Stimulated activated CD8-positive, alpha-beta memory T cell treated with anti-CD3 and anti-CD28 coated beads, Interleukin-4, amount 100 ng/mL, for 4 hours (primary cell): ENCODE measurements at places on chromosomes 6 and 20.

DNA sequence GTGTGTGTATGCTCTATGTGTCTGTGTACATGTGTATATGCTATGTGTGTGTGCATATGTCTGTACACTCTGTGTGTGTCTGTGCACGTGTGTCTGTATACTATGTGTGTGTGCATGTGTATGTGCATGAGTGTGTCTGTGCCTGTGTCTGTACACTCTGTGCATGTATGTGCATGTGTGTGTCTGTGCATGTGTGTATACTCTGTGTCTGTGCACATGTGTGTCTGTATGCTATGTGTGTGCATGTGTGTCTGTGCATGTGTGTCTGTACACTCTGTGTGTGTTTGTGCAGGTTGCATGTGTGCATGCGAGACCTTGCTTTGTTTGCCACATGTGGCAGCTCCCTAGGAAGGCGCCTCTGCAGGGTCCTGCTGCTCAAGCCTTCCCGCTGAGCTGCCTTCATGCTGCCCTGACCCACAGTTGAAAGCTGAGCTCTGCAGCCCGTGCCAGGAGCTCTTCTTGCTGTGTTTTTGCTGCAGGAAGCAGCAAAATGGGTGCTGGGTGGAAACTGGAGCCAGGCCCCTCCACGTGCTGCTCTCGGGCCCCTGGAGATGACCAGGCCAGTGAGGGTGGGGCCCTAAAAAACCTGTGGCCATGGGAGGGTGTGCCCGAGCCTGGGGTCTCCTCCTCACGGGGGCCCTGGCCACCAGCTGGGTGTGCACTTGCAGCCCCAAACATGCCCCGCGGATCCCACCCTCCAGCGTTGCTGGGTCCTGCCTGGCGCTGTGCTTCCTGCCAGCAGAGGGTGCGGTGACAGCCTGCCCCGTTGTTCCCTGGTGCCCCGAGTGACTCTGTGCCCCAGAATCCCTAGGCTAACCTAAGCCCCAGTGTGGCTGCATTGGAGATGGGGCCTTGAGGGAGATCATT, 109.1 kb downstream of the DACT2 start:
- no peak for DNase-seq

GRCh38 chr20:62736407-62737071, 27.9 kb downstream of the NTSR1 start:
- DNase-seq = no peak

DNA sequence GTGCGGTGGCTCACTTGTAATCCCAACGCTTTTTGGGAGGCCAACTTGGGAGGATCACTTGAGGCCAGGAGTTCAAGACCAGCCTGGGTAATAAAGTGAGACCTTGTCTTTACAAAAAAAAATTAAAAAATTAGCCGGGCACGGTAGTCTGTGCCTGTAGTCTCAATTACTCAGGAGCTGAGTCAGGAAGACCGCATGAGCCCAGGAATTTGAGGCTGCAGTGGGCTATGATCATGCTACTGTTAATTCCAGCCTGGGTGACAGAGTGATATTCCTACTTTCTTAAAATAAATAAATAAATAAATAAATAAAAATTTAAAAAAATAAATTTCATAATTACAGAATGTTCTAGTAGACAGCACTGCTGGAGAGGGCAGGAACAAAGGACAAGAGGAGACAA, 62.4 kb downstream of the DST start:
- no peak for DNase-seq

DNA sequence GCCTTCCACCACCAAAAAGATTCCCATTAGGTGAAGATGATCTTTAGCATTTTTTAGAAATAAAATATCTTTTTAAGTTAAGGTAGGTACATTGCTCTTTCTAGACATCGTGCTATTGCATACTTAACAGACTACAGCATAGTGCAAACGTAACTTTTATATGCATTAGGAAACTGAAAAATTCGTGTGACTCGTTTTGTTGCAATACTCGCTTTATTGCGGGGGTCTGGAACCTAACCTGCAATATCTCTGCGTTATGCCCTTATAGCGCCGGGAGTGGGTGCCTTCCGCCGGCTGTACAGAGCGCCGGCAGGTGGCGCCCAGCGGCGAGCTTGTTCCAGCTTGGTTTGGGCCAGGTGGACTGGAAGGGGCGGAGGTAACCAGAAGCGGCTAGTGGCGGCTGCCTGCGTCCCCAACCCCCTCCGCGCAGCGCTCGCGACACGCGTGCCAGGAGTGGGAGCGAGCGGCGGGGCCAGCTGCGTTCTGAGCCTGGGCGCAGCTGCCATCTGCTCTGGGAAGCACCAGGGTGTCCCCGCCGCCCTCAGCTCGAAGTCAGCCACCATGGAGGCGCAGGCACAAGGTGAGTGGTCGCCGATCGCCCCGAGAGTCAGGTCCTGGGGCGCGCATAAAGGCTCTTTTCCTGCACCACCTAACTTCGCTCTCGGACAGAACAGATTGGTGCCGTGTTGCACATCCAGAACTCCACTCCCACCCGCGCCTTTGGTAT, at the start of gene TPD52L1:
TSS of gene TPD52L1 (plus strand) at position 383 of the 727 bp plus-strand sequence. CDS start at position 562, 179 bp downstream.
- DNase-seq = no peak

DNA sequence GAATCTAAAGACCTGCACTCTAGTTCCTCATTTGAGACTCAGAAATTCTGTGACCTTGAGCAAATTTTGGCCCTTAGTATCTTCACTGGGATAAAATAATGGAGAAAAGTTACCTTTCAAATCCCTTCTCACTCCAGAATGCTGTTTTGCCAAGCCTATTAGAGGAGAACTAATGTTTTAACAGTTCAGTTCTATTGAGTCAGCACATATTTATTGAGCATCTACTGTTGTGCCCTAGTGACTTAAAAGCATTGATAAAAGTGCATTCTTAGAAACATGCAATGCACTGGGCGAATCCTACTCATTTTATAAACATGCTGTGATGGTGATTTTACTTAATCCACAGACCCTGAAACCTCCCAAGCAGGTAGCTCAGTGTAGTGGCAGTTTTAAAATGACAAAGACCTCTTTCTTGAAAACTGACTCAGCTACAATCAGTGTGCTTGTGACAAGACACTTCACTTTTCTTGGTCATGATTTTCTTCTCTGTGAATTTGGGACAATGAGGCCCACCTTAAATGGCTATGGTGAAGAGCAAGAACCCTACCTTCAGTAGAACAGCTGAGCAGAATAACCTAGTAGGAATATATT, 312.0 kb downstream of the ALDH8A1 start:
- no peak for DNase-seq

DNA sequence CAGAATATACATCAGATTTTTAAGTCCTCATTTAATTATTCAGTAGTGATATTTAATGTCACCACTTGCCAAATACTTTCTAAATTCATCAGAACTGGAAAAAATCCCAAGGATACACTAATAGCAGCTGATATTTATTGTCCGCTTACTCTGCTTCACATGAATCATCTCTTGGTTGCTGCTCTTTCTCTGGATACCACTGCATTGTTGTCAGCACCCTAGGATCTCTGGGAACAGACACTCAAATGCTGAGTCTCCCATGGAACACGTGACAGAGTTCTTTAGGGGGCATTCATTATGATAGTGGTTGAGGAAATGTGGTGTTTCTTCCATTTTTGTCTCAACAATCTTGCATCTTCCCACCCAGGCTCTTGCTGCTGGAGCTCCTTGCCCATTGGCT, 318.0 kb downstream of the RFPL4B start:
- no peak for DNase-seq

DNA sequence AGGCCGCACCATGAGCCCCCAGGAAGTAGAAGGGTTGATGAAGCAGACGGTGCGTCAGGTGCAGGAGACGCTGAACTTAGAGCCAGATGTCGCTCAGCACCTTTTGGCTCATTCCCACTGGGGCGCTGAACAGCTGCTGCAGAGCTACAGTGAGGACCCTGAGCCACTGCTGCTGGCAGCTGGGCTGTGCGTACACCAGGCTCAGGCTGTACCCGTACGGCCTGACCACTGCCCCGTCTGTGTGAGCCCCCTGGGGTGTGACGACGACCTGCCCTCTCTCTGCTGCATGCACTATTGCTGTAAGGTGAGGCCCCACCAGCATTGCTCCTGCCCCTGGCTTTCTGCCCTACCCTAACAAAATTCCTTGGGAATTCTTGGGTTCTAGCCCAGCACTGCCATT, 13.1 kb downstream of the DNPH1 start:
- no peak for DNase-seq

GRCh38 chr6:46606338-46606737, 46.3 kb downstream of the CYP39A1 start:
- DNase-seq = no peak

GRCh38 chr20:3710703-3711483, 1.5 kb downstream of the SIGLEC1 start:
- DNase-seq = peak; percentile 29

- DNase-seq = no peak
These were observed 585.4 kb downstream of the CDH26 start for GRCh38 chr20:60543598-60543997.

GRCh38 chr20:24523661-24524060, 54.2 kb downstream of the SYNDIG1 start:
- DNase-seq = no peak

DNA sequence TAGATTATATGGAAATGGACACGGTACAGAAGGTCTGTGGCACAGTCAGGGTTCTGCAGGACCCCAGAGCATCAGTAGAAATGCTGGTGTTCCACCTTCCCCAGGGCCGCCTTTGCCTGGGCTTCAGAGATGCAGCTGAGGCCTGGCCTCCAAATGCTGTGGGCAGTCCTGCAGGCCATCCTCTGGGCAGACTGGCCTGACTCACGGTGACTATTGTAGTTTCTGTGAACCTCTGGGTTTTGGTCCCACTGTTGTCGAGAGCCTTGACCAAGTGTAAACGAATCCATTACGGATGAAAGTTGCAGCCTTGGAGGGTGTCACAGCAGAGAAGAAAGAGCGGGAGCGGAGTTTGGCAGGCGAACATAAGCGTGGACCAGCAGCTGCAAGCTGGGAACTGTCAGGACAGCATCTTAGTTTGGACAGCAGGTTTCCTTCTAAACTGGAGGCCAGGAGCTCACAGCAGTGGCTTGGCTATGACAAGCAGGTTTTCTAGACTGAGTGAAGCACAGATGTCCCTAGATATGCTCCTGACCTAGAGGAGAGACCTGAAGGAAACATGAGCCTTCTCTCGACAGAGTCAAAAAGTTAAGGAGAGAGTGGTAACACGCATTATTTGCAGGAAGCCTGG, 46.2 kb upstream of the BCLAF1 start:
- no peak for DNase-seq

DNA sequence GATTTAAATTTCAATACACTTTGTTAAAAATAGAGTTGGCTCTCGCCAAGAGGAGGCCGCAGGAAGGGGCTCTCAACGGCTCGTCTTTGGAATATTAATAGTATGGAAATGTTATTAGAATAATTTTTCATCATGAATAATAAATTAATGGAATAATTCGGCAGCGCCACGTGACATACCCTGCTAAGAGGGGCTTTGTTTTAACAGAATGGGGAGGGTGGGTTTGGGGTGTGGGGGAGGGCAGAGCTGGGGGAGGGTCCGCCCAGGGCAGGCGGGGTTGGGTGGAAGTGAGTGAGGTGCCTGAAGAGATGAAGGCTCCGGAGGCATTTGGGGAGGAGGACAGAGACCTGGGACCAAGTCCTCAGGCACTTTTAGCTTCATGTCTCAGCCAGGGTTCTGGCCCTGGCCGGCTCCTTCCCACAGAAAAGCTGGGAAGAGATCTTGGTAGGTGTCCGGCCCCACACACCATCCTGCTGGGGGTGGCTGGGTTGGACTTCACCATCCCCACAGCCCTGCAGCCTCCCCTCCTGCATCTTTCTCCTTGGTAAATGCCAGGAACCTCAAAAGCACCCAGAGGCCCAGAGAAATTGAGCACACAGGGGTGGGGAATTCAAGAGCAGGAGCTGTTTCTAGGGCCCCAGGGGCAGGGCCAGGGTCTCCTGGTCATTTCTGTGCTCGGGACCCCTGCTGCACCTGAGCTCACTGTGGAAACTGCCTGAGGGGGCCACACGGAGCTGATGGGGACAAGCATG, 93.6 kb upstream of the BHLHE23 start:
- no peak for DNase-seq

DNA sequence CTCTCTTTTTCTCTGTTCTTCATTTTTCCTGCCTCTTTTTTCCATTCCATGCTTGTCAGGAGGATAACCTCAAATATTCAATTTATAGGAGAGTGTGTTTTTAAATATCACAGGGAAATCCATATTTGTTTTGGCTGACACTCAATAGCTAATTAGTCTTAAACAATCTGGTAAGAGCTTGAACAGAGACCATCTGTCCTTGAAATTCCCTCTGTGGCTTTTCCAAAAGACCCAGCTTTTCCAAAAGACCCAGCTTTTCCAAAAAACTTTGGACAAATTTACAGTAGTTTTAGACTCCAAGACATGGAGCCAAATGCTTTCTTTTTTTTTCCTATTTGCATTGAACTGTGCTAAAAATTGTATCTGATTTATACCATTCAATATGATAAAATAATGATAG, 127.4 kb upstream of the FAM83B start:
- DNase-seq = no peak

DNA sequence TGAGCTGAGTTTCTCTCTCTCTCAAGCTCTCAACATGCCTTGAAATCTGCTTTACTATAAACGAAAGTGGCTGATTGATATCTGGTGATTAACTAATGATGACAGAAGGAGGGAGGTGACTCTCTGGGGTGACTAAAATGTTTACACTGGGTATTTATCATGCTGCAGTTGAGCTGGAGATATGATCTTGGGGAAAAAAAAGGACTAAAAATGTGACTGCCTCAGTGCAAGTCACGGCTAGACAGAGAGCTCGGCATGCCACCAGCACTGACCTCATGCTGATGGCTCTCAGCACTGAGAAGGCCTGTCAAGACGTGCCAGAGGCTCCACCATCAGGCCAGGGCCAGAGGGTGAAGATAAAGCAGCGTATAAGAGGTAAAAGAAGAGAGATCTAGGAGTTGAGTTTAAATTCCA, 103.1 kb upstream of the SPACA1 start:
- DNase-seq = no peak

DNA sequence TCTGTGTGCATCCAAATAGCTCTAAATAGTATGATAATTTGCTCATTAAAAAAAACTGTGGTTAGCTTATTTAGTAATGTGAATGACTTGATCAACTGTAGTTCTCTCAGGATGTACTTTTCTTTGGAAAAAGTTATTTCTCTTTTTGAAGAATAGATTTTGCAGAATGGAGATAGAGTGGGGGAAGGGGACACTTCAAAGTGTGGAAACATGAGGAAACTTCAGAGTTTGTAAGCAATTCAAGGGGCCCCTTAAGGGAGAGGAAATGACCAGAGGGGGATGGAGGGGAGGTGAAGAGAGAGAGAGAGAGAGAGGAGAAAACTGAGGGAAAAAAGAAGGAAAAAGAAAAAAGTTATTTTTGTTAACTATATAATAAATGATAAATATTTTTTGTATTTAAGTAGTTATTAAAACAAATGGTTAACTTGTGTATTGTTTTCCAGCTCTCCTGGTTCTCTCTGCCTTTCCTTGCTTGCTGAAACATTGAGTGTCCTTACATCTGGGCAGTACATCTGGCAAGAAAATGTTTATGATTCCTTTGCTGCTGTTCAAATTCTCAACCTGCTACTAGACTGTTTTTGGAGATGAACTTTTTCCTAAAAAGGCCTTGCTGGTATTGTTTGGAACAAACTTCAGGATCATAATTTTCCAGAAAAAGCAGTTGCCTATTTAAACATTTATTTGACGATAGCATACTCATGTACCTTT, 497.5 kb upstream of the CITED2 start:
- DNase-seq = no peak

GRCh38 chr6:129575378-129576118, 134.4 kb downstream of the ARHGAP18 start:
- DNase-seq = no peak

- DNase-seq = no peak
These were observed 7.7 kb upstream of the PTGIS start for GRCh38 chr20:49575551-49576060.

- DNase-seq = no peak
These were observed 105.7 kb upstream of the GMDS start for GRCh38 chr6:2351090-2351489.

GRCh38 chr20:914727-915498, 1.2 kb downstream of the ANGPT4 start:
- DNase-seq = no peak

GRCh38 chr20:8352486-8352885, 220.4 kb downstream of the PLCB1 start:
- no peak for DNase-seq
